ENCODE measurements at places on chromosomes 4 and X. TPM values are rescaled to one million over a fixed set of nuclear protein-coding genes. Genes with fewer than 3 reads are reported as not detected.
A peak's percentile ranks its signal among the peaks of the same experiment; 100 is the strongest.

FMR1NB gene
- total RNA-seq, result not detected

SYTL4 gene
- 25.4 TPM for total RNA-seq

GRCh38 chr4:76997532-76997931, 48.0 kb downstream of the SEPTIN11 start:
- H3K27me3 ChIP-seq, result no peaks in the 10 kb centered on the region
- no peak overlapping the region for H3K27ac ChIP-seq
- no peaks in the 10 kb centered on the region for H3K36me3 ChIP-seq
- DNase-seq, result no peak
- H3K4me3 ChIP-seq, result no peak overlapping the region

DNA sequence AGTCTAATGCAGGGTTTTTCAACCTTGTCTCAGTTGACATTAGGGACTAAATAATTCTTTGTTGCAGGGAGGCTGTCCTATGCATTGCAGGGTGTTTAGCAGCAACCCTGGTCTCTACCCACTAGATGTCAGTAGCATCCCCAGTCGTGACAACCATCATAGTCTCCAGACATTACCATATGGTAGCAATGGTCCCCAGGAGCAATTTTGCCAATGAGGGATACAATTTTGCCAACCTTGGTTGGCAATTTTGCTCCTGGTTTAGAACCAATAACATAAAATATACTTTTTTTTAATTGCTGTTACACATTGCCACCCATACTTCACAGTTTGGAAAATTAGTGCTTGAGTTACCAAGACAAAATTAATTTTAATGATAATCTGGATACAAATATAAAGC, 6.0 kb downstream of the EREG start:
- no peak overlapping the region for H3K27ac ChIP-seq
- H3K27me3 ChIP-seq, result no peaks in the 10 kb centered on the region
- H3K4me3 ChIP-seq, result no peak overlapping the region
- H3K36me3 ChIP-seq, result no peaks in the 10 kb centered on the region
- no peak for DNase-seq

GRCh38 chr4:7753271-7753670, 186.4 kb downstream of the AFAP1 start:
- DNase-seq, result no peak
- H3K27ac ChIP-seq, result no peak overlapping the region

- no peaks in the 10 kb centered on the region for H3K36me3 ChIP-seq
- H3K4me3 ChIP-seq, result no peak overlapping the region
- H3K27me3 ChIP-seq, result no peaks in the 10 kb centered on the region
- no peak overlapping the region for H3K27ac ChIP-seq
- no peaks in the 10 kb centered on the region for H3K4me1 ChIP-seq
- DNase-seq, result no peak
Observed at GRCh38 chrX:96615448-96615847, 69.2 kb upstream of the DIAPH2 start.

DNA sequence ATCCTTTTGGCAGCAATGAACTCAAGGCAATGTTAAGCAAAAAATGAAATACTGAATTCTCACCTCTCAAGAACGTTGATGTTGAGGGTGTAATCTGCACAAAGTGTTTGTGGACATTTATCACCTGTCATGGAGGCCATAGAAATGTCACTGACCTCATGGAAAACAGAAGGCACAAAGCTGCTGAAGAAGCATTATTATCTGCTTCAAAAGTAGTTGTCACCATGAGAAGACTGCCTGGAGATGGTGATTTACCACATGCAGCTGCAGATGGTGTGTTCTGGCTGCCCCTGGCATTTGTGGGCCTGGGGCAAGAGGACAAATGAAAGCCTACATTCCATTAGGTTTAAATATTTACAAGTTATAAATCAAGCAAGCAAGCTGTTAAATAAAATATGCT, 116.8 kb upstream of the RPS6KA3 start:
- H3K36me3 ChIP-seq, result no peaks in the 10 kb centered on the region
- no peaks in the 10 kb centered on the region for H3K4me1 ChIP-seq
- no peaks in the 10 kb centered on the region for H3K27me3 ChIP-seq
- DNase-seq, result no peak
- no peak overlapping the region for H3K27ac ChIP-seq

GRCh38 chrX:12304261-12304660, 166.0 kb downstream of the FRMPD4 start:
- no peaks in the 10 kb centered on the region for H3K4me1 ChIP-seq
- no peaks in the 10 kb centered on the region for H3K27me3 ChIP-seq
- H3K27ac ChIP-seq, result no peak overlapping the region
- DNase-seq, result no peak

GRCh38 chr4:185424905-185425646, 688 bp downstream of the UFSP2 start:
- DNase-seq, result no peak
- H3K4me1 ChIP-seq, result peaks cover 4% of the 10 kb centered on the region
- peak overlapping the region; percentile 89 for H3K27ac ChIP-seq
- H3K4me3 ChIP-seq, result peak overlapping the region; percentile 86

DNA sequence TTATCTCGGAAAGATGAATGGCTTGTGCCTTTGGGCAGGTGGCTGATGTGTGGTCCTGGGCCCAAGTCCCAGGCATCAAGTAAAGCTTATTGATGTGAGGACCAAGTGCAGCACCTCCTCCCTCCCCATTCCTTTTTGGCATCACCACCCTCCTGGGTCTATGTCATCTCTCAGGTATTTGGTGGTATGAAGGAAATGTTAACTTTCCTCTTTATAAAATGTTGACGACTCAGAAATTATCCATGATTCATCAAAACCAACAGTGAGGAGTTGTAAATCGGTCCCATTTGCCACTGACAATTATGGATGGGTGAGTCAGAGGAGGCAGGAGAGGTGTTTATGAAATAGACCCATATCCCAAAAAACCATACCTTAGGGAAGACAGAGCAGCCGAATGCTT, 229.4 kb upstream of the GATB start:
- H3K36me3 ChIP-seq, result no peaks in the 10 kb centered on the region
- no peak overlapping the region for H3K27ac ChIP-seq
- H3K27me3 ChIP-seq, result no peaks in the 10 kb centered on the region
- H3K4me1 ChIP-seq, result no peaks in the 10 kb centered on the region
- H3K4me3 ChIP-seq, result no peak overlapping the region
